ENCODE measurements at places on chromosomes 1 and 21.

DNA sequence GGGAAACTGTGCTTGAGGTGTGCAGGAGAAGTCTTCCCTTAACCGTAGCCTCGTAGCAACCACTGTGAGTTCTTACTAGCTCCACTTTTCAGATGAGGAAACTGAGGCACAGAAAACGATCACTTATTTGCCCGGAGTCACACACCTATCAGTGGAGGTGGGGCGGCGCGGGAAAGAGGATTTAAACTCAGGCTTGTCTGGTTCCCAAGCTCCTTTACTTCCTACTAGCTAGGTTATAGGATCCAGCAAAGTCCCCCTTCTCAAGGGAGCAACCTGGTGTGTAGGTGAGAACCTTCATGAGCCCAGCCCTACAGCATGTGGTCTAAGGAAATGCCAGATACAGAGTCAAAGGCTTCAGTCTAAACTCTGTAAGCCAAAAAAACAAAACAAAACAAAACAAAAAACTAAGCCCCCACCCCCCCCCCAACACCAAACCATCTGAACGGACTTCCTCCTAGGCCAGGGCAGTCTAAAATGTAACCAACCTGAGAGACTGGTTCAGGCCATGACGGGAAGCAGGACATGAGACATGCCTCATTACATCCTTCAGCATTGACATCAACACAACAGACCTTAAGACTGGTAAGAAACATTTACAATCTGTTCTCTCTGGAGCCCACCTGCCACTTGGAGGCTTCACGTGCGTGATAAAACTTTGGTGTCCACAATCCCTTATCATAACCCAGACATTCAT, 709 bp upstream of the FBXO42 start:
- DNase-seq = no peak

DNA sequence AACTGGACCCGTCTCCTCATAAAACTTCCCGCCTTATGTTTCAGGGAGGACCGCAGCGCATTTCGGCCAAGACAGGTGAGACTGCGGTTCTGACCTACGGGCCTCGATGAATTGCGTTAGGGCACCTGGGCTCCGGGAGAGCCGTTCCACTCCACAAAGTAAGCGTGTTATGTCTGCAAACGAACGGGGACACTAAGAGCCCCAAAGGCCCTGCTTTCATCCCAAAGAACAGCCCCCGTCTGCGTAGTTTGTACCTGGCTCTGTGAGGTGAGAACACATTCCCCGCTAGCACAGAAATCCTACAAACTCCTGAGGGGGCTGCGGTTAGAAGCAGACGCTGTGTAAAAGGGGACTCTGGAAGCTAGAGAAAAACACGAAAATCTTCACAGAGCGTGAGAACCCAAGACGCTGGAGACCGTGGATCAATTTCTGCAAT, 41.6 kb upstream of the PPIAL4F start:
- DNase-seq = no peak

DNA sequence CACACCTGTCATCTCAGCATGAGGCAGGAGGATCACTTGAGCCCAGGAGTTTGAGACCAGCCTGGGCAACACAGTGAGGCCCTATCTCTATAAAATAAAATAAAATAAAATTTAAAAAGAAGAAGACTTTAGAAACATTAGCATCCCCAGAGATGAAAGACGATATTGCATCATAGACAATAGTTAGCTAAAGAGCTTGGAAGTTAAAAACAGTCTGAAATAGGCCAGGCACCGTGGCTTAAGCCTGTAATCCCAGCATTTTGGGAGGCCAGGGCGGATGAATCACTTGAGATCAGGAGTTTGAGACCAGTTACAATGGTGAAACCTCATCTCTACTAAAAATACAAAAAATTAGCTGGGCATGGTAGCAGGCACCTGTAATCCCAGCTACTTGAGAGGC, 59.3 kb downstream of the RIMS3 start:
- DNase-seq = no peak

DNA sequence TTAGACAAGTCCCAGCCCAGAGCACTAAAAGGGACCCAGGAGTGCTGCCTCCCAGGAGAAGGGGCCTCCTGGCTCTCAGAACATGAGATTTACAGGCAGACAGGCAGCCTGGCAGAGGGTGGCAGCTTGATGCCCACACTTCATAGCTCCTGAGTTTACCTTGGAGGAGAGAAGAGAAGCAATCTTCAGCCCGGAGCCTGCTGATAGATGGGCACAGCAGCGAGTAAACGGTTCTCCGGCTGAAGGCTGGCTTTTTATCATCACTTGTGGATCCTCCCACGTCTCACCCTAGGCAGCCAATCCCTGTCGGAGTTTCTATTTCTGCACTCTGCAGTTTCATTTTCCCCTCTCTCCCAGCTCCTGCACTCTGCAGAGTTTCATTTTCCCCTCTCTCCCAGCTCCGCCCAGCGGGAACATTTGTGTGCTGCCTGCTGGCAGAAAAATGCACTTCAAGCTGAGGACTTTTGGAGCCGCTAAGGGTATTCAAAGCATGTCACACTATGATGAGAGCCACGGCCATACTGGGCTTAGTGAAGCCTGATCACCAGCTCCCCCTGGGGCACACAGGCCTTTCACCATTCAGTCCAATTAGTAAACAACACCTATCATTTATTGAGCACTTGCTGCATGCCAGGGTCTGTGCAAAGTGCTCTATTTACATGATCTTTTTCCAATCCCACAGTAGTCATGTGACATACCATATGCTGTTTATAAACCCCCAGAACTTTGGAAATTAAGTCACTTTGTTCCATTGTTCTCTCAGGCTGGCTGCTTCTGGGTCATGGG, at the start of gene IFI6:
IFI6 (minus strand) TSS at position 229 of the 786 bp plus-strand sequence. CDS start 2,878 bp downstream, outside the sequence.
- peak; percentile 99 for DNase-seq

All from osteoblast (primary cell).